ENCODE measurements at places on chromosomes 16 and 17. TPM values are rescaled to one million over a fixed set of nuclear protein-coding genes. Genes with fewer than 3 reads are reported as not detected.

GRCh38 chr17:63973247-63973646 is 529 bp upstream of the SCN4A start:
- DNase-seq: no peak

- no peak for DNase-seq
Observed at GRCh38 chr17:17729620-17730249, 48.5 kb downstream of the RAI1 start.

DNA sequence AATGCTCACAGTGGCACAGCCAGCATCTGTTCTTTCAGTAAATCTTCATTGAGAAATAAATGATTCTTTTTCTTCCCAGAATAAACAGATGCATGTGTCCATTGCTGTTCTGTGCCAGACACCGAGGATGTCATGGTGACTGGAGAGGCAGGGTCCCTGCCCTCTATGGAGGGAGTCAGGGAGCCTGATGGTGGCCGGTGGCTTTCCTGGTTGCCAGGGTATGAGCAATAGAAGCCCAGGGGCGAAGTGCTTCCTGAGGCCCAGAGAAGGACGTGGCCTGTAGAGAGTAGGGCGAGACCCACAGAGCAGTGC is 29.9 kb upstream of the NUDT16L1 start:
- DNase-seq: no peak

GRCh38 chr16:69324013-69324531 is 6.3 kb downstream of the PDF start:
- DNase-seq: no peak

GRCh38 chr16:66169817-66170216 is 196.7 kb upstream of the CDH5 start:
- no peak for DNase-seq

CHST4 gene
- total RNA-seq: not detected

CSNK2A2 gene
- total RNA-seq: 77.3 TPM

KRT33B gene
- not detected for total RNA-seq

Data from activated B cell treated with CpG ODN at 0.5 μM for 24 hours (primary cell).